Cortex of kidney (tissue), 1 donor: ENCODE measurements at places on chromosomes 2 and 18.

DNA sequence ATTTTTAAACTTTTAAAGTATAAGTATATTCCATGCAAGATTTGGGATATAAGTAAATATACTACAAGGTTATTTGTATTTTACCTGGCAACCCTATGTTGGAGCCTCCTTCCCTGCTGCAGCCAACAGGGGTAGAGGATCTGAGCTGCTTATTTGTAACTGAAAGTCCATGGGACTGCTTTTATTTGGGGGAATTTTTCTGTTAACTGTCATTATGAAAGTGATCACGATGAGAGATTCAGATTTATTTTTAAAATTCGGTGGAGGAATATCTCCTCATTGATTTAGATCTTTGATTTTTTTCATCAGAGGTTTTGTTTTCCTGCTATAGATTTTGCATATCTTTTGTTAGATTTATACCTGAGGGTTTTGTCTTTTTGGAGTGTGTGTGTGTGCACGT is 215.9 kb downstream of the PRKCE start:
- no peak for DNase-seq

GRCh38 chr2:66849153-66849755 is 414.3 kb downstream of the MEIS1 start:
- DNase-seq, result no peak

- no peak for DNase-seq
These were observed 28.1 kb upstream of the SATB2 start for GRCh38 chr2:199485732-199486335.

- DNase-seq, result no peak
These were observed 30.1 kb downstream of the CYP1B1 start for GRCh38 chr2:38045811-38046210.
